Effector memory CD4-positive, alpha-beta T cell (primary cell): ENCODE measurements at places on chromosomes 3 and 15.

DNA sequence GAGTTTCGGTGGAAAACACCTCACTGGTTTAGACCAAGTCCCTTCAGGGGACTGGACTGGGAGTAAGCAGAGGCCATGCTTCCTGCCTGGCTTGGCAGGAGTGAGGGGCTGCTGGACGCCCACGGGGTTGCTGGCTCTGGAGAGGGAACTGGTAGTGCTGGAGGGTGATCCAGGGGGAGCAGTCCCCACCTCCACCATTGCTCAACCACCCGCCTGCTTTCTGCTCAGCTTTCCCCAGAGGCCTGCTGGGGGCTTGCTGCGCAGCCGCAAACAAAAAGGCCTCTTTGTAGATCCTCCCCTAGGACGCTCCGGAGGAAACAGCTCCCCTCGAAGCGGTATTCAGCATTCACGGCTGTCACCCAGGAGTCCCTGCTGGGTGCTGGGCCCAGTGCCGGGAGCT is 33.5 kb downstream of the EBLN2 start:
- no peak for DNase-seq

GRCh38 chr15:89776274-89777072 is at the start of gene MESP2:
TSS of gene MESP2 (plus strand) at chr15:89776332. CDS start at chr15:89776358, 26 bp downstream.
- no peak for DNase-seq

DNA sequence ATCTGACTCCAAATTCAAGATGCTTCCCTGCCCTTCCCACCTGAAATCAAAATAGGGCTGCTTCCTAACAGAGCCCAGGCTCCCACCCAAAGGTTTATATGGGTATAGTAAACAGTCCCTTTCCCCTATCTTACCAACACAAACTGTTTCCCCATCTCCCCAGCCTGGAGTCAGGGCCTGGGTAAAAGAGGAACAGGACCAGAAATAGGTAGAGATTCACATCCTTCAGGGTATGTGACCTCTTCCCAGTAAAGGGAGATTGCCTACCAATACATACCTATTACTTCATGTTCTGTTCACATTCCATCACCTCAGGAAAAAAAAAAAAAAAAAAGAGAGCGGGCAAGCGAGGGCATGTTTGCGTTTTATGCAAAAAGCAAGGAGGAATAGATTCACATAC is 9.7 kb upstream of the SHF start:
- no peak for DNase-seq

- DNase-seq: no peak
These were observed 7.1 kb upstream of the FGD5 start for GRCh38 chr3:14811684-14812083.

- no peak for DNase-seq
These were observed 10.7 kb upstream of the SLC22A13 start for GRCh38 chr3:38254872-38255271.

DNA sequence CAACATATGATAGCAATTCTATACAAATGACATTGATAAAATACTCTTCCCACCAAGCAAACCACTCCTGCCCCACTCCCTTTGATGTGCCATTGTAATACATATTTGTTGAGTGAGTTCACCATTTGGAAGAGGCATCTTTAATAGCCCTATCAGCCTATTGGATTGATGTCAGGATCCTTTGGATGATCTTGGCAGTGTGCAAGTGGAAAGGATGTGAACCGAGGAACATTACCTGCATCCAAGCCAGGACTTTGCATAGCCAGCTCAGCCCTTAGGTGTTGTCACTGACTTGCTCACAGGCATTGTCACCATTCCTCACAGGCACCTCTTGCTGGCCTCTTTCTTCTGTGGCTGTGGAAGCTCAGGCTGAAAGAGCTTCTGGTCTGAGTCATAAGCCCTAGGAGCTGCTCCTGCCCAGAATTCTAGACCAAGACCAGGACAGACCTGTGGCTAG is 16.5 kb upstream of the TIMP4 start:
- no peak for DNase-seq

DNA sequence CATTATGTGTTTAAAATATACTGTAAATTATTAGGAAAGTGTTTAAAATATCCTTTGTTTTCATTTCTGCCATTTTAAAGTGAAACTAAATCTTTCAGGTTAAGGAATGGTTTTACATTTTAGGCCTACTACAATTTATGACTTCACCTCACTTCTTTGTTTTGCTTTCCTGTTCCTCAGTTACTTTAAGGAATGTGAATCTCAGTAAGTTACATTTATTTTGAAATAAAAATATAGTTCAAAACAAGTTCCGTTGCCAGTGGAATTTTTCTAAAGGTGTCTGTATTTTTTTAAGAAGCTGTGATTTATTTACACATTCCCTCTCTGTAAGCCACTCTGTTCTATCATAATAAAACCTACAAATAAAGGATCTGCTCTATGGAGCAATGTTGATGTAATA is 630.9 kb upstream of the AGTR1 start:
- no peak for DNase-seq

- DNase-seq: no peak
These were observed 81.6 kb downstream of the LRRC49 start for GRCh38 chr15:70974004-70974832.
